ENCODE measurements at places on chromosomes 11 and 22.

DNA sequence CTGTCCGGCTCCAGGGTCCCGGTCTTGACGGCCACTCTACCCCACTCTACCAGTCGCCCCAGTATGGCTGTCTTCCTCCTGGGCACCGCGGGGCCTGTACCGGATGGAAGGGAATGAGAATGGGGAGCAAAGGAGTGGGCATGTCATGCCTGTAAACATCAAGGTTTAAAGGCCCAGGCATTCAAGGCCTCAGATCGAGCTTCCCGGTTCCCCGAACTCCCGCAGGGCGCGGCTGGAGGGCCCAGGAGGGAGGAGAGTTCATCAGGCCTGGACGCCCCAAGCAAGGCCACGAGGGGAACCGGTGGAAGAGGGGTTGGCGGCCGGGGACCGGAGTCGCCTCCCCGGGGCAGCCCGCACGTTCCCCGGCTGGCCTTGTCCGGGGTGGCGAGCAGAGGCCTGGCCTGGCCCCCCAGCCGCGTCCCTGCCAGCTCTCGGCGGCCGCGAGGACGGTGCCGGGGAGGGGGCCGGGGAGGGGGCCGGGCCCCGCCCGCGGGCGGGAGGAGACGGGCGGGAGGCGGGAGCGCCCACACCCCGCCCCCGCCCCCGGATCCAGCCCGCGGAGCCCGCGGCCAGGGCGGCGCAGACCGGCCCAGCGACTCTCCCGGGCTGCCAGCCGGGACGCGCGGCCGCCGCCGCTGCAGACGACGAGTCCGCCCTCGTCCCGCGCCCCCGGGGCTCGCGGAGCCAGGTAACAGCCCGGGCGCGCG, at the start of gene CDC42EP1:
Gene CDC42EP1 (plus strand): TSS at position 580 of the 707 bp plus-strand sequence. CDS start 5,870 bp downstream, outside the sequence.
- no peak for DNase-seq

GRCh38 chr11:23727794-23728193, 769.1 kb upstream of the LUZP2 start:
- no peak for DNase-seq

DNA sequence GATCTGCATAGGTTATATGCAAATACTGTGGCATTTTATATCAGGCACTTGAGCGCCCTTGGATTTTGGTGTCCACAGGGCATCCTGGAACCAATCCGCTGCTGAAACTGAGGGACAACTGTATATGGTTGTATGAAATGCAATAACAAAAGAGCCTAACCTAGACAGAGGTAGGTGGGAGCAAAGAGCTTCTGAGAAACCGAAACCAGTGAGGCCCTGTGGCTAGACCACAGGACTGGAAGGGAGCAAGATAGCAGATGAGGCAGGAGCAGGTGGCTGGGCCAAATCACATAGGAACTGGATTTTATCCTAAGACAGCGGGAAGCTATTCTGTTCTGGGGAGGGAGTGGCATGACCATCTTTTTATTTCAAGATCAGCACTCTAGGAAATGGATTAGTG, 30.1 kb downstream of the RCN1 start:
- DNase-seq = peak; percentile 17

DNA sequence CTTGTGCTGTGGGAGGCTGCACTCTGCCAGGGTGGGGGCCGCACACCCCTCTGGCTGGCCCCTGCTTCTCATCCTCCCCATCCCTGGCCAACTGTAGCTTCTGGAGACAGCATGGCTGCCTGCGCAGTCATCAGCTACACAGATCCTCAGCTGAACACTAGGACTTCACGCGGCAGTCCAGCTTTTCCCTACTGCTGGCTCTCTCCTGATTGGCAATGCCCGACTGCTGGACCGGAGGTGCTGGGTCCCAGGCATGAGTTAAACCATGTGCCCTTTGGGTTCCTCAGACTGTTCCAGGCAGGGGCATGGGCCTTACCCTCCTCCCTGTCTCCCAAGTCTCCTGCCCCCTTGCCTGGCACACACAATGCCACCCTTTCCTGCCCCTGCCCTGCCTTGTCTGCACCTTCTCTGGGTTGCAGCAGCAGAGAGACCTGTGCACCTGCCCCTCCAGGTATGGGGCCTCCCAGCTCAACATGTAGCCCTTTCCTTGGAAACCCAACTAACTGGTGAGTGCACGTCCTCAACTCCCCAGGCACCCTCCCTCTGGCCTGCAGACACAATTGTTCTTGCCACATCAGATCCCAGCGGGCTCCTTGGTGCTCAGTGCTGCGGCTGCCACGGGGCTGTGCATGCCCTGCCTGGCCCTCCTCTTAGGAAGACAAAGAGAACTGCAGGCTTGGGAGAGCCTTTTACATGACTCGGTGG, 1039.2 kb downstream of the TBC1D22A start:
- DNase-seq = no peak

GRCh38 chr11:117769533-117769932, 27.5 kb downstream of the DSCAML1 start:
- no peak for DNase-seq

DNA sequence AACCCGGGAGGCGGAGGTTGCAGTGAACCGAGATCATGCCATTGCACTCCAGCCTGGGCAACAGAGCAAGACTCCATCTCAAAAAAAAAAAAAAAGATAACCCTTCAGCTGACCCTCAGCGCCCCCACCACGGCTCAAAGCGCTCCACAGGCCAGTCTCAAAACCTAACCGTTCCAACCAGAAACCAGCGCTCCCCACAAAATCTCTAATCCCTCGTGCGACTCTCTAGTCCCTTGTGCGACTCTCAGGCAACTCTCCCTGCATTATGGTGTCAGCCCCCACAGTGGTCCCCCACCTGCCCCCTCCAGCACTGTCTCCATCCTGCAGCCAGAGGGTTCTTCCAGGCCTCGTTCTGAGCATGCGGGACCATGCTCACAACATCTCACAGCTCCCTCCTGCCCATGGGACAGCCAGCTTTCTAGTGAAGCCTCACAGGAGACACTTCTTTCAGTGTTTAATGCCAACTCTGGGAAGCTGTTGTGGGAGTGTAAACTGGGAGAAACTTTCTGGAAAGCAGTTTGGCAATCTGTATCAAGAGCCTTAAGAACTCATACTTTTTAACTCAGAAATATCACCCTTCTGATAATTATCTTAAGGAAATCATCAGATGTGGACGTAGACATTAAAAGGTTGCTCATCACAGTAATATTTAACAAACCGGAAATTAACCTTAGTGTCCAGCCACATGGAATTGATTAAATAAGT, 4.2 kb upstream of the RASGRP2 start:
- DNase-seq = no peak

GRCh38 chr11:11817957-11818356, 23.8 kb upstream of the USP47 start:
- no peak for DNase-seq

GRCh38 chr11:132671851-132672370, 860.4 kb downstream of the OPCML start:
- peak; percentile 50 for DNase-seq

DNA sequence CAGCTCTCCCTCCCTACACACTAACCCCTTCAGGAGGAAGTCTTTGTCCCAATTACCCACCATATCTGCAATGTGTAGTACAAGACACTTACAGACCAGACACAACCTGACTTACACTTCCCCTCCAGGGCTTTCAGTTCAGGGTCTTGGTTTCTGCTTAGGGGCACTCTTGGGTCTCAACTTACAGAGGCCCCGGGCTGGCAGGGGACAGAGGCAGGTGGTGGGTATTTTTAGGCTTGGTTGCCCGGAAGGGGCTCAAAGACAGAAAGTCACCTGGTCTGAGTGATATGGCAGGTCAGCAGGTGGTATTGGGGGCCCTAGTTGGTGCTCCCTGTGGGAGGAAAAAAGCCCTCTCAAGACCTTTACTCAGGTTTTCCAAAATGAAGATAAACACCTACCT, 3.4 kb upstream of the TMEM184B start:
- peak; percentile 38 for DNase-seq

DNA sequence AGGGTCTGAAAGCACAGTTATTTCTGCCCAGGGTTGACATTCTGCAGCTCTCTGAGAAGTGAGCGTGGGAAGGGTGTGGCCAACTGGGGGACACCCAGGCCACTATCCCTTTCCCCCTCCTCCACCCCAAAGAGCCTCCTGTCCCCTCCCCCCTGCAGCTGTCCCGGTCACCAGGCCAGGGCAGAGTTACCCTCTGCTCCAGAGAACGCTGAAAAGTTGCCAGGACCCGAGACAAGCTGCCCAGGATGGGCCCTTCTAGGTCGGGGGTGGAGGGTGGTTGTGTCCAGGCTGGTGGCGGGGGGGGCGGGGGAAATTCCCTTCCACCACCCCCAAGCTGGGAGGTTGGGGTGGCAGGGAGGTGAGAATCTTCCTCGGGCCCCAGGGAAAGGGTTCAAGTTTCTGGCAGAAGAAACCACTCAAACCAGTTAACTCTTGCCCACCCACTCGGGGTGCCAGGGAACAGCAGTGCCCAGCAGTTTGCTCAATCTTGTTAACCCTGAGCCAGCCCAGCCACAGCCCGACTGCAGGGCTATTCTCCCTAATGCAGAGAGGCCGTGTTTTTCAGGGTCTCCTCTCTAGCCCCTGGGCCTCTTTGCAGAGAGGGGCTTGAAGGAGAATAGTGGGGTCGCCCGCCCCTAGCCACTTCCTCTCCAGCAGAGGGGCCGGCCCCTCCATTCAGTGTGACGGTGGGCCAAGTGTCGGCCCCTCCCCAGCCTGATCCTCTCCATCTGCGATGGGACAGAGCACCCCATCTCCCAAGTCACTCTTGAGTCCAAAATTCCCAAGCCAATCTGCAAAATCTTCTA, 697 bp downstream of the LGALS1 start:
- peak; percentile 27 for DNase-seq

DNA sequence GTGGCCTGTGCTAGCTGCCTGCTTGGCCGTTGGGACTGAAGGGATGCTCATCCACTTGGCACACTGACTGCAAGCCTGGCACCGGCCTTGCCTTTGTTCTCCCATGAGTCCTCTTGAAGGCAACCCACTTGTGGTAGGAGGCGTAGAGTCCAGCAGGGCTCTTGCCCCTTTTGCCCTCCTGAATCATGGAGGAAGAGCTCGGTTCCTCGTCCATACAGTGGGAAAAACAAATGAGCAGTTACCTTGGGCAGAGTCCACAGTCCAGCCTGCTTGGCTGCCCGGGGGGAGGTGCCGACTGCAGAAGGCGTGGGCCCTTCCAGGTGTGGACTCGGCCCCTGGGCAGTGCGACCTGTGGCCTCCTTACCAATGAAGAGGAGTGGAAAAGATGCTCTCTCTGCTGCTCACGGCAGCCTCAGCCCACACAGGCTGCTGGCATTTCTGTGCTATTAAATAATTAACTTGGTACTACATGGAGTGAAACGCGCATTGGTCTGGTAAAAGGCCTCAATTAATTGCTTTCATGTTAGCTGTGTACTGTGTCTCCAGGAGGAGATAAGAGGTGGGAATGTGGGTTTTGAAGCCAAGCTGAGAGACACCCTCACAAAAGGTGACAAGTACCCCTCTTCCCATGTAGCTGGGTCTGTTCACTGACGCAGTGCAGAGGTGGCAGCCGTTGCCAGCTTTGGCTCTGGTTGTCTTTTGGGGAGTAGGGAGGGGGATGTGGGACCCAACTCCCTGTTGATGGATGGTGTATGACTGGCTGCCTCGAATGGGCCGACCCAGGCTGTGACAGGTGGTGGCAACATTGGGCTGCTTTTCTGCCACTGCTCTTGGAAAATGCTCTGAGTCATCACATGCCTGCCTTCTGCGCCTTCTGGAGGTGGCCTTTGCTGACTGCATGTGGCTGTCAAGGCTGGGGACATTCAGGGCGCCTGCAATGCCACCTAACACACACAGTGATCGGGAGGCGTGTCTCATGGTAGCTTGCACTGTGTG, 26.8 kb upstream of the B3GAT1 start:
- no peak for DNase-seq

DNA sequence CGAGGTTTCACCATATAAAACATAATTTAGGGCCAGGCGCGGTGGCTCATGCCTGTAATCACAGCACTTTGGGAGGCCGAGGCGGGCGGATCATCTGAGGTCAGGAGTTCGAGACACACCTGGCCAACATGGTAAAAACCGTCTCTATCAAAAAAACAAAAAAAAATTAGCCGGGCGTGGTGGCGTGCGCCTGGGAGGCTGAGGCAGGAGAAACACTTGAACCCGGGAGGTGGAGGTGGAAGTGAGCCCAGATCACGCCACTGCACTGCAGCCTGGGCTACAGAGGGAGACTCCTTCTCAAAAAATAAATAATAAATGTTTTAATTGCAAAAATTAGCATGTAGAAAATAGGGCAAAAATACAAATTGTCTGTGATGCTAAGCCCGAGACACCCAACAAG, 993 bp upstream of the SFI1 start:
- DNase-seq = no peak

- no peak for DNase-seq
These were observed 75.3 kb upstream of the MTNR1B start for GRCh38 chr11:92894197-92894596.

DNA sequence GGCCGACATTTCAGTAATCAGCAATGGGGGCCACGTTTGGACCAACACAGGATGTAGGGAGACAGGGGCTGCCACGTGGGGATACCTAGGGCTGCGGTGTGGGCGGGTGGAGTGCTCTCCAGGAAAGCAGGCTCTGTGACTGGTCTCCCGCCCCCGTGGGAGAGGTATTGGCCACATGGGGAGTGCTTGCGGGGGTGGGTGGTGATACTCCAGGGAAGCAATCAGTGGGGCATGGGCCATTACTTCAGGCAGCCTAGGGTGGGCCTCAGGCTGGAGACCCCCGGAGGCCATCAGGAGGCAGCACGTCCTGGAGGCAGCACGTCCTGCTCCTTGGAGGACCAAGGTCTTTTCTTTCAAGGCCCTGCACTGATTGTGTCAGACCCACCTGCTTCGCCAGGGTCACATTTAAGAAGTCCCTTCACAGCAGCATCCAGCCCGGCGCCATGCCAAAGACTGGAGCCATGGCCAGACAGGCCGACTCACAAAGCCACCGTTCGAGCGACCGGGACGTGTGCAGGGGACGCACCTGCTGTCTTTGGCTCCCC, 3.0 kb upstream of the MUC2 start:
- DNase-seq = no peak

GRCh38 chr11:121427400-121427744, 24.7 kb upstream of the SORL1 start:
- DNase-seq = no peak

DNA sequence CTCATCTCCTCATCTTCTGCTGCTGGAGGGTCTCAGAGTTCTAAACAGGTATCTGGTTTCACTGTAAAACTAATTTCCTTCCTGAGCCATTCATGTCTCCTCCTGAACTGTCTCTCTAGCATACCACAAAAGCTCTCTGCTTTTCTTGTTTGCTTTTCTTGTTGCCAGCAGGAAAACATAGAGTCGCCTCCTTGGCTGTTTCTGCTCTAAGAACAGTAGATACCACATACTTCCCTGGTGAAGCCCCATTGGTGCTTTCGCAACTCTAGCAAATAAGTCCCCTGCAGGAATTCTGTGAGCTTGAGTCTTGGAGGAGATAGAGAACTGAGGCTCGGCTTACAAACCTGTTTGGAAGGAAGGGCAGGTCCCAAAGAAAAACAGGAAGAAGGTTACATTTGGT, 7.0 kb downstream of the DIXDC1 start:
- DNase-seq = peak; percentile 19

- peak; percentile 4 for DNase-seq
These were observed 225.8 kb downstream of the ETS1 start for GRCh38 chr11:128361451-128362020.

DNA sequence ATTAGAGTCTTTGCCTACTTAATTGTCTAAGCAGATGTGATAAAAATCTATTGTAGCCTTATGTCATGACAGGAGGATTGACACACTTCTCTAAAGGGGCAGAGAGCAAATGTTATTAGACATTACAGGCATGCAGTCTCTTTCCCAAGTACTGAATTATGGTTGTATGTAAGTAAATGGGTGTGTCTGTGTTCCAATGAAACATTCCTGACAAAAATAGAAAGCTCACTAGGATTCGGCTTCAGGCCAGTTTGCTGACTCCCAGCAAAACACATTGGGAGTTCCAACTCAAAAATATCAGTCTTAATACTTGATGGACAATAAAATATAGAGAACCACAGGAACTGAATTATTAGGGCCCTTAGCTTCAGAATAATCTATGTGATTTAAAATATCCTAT, 1480.4 kb downstream of the FAM181B start:
- DNase-seq = no peak
